Retinal pigment epithelial cell (primary cell): ENCODE measurements at places on chromosomes 6 and 20.
A peak's percentile ranks its signal among the peaks of the same experiment; 100 is the strongest.

DNA sequence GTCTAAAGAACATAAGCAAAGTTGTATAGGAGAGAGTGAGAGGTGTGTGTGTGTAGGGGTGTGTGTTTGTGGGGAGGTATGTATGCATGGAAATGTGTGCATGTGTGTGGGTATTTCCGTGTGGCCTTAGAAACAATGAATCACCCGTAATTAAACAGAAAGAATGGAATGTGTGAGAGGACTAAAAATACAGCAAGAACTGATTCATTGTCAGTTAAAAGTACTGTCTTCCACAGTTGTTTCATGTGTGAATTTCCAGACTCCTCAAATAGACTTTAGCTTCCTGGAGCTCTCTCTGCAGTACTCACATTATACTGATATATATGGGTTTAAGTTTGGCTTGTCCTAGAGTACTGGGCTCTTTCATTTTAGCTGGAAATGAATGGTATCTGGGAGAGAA, 145.7 kb downstream of the RIMS1 start:
- peak; percentile 37 for DNase-seq

- no peak for DNase-seq
Measured at GRCh38 chr20:45968801-45969711, 2.9 kb downstream of the ZNF335 start.

DNA sequence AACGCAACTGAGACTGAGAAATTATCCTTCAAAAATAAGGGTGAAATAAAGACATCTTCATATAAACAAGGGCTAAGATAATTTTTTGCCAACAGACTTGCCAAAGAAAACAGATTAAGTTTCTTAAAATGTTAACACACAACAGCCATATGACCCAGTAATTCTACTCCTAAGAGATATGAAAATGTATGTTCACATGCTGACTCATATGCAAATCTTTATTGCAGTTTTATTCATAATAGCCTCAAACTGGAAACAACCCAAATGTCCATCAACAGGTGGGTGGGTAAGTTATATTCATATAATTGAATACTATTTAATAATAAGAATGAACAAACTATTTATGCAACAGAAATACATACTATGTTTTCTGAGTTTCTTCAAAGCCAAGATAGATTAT, 140.1 kb downstream of the REV3L start:
- no peak for DNase-seq

- no peak for DNase-seq
Measured at GRCh38 chr6:122432816-122433215, 33.4 kb downstream of the HSF2 start.

DNA sequence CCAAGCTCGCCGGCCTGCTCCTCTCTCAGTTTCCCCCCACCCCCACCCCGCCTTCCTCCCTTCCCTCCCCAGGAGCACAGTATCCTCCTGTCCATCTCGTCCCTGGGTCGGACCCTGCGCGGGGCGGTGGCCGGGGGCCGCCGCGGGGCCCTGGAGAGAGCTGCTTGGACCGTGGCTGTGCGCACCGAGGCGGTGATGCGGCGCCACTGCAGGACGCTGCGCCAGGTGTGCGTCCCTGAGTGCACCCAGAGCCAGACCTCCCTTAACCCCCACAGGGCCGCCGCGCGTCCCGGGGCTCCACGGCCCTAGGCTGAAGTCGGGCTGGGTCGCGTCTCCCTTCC, 2.2 kb downstream of the C20orf204 start:
- DNase-seq, result no peak

- no peak for DNase-seq
Measured at GRCh38 chr6:87858440-87858839, 156.4 kb upstream of the AKIRIN2 start.
